T-helper 2 cell (primary cell): ENCODE measurements at places on chromosomes 16 and 17.

GRCh38 chr17:73929860-73930430 lies 273.5 kb upstream of the RPL38 start:
- DNase-seq: no peak

GRCh38 chr17:29711588-29712385 lies 89.1 kb upstream of the CORO6 start:
- DNase-seq: no peak

DNA sequence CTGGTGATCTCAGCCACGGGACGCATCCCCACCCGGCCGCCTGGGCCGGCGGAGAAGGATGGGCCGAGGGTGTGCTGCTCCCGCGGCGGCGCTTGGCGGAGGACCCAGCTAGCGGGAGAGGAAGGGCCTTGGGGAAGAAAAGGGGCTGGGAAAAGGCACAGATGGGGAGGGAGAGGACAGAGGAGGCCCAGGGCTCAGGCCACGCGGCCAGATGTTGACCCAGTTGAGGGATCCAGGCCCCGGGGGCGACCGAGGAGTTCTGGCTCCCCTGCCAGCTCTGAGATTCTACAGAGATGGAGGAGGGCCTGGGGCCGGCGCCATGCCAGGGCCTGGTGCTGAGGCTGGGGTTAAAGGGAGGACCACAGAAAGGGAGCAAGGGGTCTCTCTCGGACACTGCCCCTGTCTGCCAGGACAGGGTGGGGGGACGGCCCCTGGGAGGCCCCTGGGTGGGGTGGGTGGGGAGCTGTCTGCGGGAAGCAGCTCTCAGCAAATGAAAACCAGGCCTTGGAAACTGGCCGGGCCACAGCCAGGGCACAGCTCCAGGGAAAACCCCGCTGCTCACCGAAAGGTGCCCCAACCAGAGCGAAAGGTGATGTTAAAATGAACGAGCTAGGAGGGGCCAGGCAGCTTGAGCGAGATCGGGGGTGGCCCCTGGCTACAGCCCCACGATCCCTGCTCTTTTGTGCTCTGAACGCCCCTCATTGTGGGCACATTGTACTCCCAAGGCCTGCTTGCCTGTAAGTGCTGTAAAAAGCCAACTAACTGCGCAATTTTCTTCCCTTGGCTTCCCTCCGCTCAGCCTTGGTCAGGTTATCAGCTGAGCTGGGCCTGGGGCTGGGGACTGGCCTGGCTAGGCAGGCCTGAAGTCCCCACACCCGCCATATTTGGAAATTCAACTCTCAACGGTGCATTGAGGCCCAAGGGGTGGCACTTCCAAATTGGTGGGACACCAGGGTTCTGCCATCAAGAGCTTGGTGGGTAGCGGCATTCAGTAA lies 191.4 kb downstream of the ZNF423 start:
- no peak for DNase-seq

DNA sequence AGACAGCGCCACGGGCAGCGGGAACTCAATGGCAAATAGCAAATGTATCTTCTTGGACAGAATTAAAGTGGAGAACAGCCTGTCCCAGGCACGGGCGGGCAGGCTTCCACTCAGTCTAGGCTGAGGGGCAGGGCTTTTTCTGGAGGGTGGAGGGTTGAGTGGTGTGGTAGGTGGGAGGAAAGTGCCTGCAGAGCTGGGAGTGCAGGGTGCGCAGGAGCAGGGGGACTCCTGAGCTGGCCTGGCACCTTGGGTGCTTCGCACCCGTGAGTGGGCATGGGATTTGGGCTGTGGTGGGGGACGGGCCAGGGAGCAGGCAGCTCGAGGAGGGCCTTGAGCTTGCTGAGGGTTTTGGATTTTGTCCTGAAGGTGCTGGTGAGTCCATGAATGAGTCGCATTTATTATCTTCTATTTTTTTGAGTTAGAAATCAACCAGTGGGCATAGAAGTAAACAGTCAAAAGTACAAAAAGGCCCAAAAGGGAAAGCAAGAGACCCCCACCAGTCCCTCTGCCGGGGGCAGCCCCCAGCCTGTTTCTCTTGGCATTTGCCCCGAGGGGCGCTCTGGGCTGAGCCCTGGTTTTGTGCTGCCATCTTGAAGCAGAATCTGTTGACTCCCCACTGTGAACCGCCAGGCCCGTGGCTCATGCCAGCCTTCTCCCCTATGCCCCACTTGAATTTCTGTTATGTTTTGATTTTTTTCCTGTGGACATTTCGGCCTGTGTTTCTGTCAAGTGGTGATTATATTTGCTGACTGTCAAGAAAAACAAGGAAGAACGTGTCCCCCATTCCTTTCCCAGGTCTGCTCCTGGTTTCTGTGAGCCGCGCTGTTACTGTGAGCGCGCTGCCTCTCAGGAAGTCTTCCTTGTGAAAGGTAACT lies 8.2 kb downstream of the ADORA2B start:
- DNase-seq: no peak

DNA sequence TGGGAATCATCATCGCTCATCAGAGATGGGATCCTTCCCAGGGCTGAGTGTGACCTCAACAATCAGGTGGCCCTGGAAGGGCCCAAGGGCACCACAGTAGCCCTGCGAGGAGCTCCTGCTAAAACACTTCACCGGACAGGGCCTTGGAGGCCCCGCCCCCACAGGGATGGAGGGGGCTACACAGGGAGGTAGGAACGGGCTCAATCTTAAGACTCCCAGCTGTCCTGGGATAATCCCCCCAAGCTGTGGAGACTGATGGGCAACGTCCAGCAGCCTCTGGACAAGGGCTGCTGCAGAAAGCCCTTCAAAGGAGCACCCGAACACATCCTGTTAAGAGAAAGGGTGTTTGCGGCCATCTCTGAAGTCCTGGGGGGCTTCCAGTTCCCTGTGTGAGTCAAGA lies 60.4 kb downstream of the ZNF423 start:
- DNase-seq: no peak

DNA sequence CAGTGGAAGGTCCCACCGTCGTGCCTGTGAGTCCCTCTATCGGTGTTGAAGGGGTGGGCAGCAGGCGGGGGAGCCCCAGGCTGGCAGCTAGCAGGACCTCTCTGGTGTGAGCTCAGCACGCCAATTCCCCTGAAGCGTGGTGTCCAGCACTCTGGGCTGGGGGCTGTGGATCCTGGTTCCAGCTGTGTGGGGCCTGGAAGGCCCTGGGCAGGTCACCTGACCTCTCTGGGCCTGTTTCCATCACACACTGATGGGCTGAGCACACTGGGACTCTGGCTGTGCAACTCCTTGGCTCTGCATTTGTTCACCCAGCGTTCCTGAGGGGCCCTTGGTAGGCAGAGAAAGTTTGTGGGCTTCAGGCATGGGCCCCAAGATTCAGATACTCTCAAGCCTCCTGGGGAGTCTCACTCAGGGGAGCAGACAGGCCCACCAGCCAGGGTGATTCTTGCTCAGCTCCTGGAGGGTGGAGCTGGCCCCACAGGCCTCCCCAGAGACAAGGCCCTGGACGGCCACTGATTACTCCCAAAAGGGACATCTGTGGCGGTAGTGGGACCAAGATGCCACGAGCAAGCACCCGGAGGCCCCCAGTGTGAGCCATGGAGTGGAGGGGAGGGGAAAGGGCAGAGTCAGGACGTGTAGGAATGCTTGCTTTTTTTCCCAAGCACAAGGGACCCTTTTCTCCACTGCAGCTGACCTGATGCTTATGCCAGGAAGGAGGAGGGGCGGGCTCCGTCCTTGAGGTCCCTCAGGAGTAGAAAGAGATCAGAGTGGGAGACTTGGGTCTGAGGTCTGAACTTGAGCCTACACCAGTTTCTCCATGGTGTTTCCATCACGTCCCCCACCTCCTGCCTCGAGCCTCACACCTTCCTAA lies 8.5 kb downstream of the SCGB1C2 start:
- no peak for DNase-seq

DNA sequence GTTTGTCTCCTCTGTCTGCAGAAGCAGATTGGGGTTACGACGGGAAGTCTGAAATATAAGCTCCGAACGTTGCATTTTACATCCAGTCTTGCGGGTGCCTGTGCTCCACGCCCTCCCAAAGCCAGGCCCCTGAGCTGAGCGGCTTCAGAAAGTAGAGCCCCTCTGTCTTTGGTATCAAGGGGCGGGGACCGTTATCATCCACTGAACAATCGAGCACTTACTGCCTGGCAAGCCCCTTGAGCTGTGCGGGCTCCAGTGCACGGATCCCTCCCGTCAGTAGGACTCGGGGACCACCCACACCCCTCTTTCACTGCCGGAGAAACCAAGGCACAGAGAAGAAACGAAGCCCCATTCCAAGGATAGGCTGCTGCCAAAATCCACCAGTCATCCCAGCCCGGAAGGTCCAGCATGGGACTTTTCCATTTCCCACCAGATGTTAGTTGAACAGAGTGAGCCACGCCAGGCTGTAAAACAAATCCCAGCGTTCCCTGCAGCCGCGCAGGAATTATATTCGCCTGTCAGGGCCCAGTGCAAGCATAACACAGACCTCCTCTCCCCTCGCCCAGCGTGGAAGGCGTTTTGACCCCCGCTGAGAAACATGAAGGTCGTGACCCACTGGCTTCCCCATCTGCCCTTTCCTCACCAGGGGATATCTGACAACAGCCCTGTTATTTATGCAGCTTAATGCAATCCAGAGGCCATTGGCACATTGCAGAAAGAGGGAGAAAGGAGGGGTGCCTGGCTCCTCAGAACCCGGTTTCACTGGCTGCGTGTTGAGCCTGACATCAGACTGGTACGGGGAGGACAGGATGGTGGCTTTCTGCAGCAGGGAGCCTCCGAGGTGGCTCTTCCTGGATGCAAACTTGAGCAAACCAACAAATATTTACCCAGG lies 212.2 kb upstream of the FOXF1 start:
- no peak for DNase-seq

GRCh38 chr17:47324224-47325020 lies 667 bp downstream of the EFCAB13 start:
- peak; percentile 44 for DNase-seq

- no peak for DNase-seq
Observed at GRCh38 chr16:12508054-12508453, 295.6 kb downstream of the CPPED1 start.

GRCh38 chr16:19933740-19934139 lies 49.1 kb upstream of the GPRC5B start:
- DNase-seq: no peak

- no peak for DNase-seq
Observed at GRCh38 chr17:3656755-3657587, 11.4 kb downstream of the TAX1BP3 start.

- DNase-seq: no peak
Observed at GRCh38 chr17:16432017-16432416, 16.6 kb downstream of the TRPV2 start.

GRCh38 chr17:2564877-2565276 lies 28.6 kb upstream of the PAFAH1B1 start:
- no peak for DNase-seq

- no peak for DNase-seq
Observed at GRCh38 chr16:2854700-2855309, 3.2 kb downstream of the PRSS22 start.

DNA sequence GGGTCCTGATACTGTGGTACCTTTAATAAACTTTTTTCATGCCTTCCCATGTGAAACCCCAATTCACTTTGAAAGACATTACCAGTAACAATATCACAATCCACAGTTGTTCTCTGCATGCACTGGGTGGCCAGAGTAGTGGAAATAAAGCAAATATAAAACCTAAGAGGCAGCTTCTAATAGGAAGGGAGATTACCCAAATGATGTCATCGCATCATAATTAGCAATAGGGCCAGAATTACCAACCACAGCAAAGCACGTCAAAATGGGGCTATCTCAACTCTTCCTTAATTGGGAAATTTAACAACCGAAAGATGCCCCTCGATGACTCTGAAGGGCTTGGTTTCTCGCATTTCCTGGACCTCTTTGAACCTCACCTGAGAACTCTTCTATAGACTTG lies 224.8 kb downstream of the GRIN2A start:
- DNase-seq: no peak

DNA sequence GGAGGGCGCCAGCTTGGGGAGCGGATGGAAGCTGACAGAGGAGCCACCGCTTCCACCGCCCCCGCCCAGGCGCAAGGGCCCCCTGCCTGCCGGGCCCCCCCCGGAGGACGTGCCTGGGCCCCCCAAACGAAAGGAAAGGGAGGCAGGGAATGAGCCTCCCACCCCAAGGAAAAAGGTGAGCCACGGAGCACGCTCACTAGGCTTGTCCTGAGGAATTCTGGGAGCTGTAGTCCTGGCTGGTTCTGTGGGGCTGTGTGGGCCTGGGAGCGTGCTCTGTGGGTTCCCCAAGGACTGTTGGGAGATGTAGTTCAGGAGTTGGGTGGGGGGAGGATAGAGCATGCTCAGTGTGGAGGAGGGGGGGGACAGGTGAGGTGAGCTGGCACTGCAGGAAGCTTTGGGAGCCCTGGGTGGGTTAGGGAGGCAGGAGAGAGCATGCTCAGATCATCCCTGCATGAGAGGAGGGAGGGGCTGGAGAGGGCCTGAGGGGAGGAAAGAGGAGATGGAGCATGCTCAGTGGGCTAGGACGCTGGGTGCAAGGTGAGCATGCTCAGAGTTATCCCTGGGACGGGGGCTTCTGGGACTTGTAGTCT lies 4.5 kb downstream of the FBXL19 start:
- no peak for DNase-seq

DNA sequence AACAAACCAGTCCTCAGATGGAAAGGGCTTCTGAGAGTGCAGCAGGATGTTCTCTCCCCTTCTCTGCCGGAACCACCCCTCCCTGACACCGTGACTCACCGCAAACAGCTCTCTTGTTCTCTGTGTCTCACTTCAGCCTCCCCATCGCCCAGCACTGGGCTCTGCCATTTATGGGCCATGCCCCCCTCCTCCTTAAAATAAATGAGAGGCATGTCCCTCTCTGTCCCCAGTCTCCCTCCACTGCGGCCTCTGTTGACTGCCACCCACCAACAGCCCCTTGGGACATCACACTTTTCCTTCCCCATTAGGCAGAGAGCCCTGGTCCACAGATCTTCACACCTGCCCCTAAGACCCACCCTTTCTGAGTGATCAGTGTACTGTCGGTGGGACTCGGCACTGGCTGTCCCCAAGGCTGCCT lies 6.3 kb downstream of the CCDC102A start:
- peak; percentile 24 for DNase-seq

GRCh38 chr17:58279016-58279711 lies 1.6 kb downstream of the MPO start:
- DNase-seq: no peak

DNA sequence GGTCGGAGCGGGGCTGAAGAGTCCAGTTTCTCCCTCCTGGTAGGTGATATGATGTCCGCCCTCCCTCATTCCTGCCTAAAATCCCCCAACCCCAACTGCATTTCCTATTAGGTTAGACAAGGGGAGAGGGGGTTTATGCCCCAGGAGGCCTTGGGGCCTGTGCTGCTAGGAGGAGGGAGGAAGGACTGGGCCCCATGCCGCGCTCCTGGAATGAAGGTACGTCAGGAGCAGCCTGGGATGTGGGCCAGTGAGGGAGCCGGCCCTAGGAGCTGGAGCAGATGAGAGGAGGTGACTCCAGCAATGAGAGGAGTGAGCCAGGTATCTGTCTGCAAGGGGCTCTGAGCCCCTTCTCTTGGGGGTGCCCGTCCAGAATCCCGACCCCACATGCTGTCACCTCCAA lies 46.9 kb upstream of the CDC42EP4 start:
- DNase-seq: no peak

GRCh38 chr16:77859493-77860232 lies 71.3 kb downstream of the VAT1L start:
- no peak for DNase-seq

GRCh38 chr16:51497541-51498211 lies 346.6 kb upstream of the SALL1 start:
- no peak for DNase-seq
